Motor neuron (in vitro differentiated cells): ENCODE measurements at places on chromosomes 2 and 18. TPM values are rescaled to one million over a fixed set of nuclear protein-coding genes. Genes with fewer than 3 reads are reported as not detected.

GRCh38 chr2:42652086-42652485 lies 83.7 kb downstream of the MTA3 start:
- no peak for ATAC-seq

- no peak for ATAC-seq
Observed at GRCh38 chr2:67232936-67233335, 164.2 kb upstream of the ETAA1 start.

NTSR2 gene
- total RNA-seq: not detected in 2 replicates

OTOS gene
- total RNA-seq: not detected in 2 replicates

DNA sequence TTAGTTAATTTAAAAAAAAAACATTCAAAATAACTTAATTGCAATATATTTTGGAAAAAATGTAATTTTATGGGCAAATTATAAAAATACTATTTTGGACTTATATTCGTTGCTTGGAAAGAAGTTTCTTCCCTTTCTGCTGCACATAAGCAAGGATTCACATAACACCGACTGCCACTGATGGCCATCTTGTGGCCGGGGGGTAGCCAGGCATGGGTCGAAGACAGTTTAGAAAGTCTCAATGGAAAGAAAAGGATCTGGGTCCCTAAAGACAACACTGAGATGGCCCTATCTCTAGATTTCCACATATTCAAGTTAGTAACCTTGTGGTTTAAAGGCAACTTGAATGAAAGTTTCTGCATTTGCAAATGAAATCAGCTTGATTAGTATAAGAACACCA lies 318.6 kb downstream of the AKAIN1 start:
- no peak for ATAC-seq
